Esophagus muscularis mucosa (tissue), 4 donors: ENCODE measurements at places on chromosomes 4 and X. TPM values are rescaled to one million over a fixed set of nuclear protein-coding genes. Genes with fewer than 3 reads are reported as not detected.

- no peaks in the 10 kb centered on the region for H3K36me3 ChIP-seq
- H3K27me3 ChIP-seq, result no peaks in the 10 kb centered on the region
- H3K4me1 ChIP-seq, result no peaks in the 10 kb centered on the region
- H3K27ac ChIP-seq, result no peak overlapping the region
Measured at GRCh38 chrX:18721683-18722499, 14.4 kb downstream of the PPEF1 start.

- peaks cover 9% of the 10 kb centered on the region for H3K4me1 ChIP-seq
- no peaks in the 10 kb centered on the region for H3K27me3 ChIP-seq
- no peaks in the 10 kb centered on the region for H3K36me3 ChIP-seq
- DNase-seq, result no peak
- H3K27ac ChIP-seq, result no peak overlapping the region
Measured at GRCh38 chr4:15805583-15806517, 27.7 kb downstream of the CD38 start.

DNA sequence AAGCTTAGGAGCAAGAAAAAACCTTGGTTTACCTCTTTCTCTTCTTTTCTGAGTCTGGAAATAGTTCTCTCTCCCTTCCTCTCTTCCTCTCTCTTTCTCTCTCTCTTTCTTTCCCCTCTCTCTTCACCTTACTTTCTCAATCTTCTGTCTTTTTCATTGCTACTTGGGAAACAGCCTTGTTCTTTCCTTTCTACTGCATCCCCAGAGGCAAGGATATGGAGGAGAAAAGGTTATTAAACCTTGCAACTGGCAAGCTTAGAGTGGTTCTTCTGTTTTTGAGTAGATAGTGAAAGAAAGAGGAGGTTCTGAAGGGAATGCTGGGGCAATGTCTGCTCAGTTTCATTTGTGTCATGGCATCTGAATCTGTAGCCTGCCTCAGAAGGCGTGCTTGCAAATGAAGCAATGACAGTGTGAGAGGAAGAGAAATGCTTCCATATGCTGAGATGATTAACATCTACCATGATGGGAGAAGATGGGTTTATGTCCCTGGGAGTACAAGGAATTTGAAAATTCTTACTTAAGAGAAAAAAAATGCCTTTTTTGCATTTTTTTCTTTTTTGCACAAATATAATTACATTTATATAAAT, 190.6 kb downstream of the CEP135 start:
- no peak overlapping the region for H3K27ac ChIP-seq
- DNase-seq, result peak; percentile 39
- no peaks in the 10 kb centered on the region for H3K4me1 ChIP-seq

GRCh38 chr4:5751666-5752375, 40.8 kb downstream of the EVC start:
- H3K27me3 ChIP-seq, result no peaks in the 10 kb centered on the region
- no peak for DNase-seq
- H3K36me3 ChIP-seq, result peaks cover 42% of the 10 kb centered on the region

DNA sequence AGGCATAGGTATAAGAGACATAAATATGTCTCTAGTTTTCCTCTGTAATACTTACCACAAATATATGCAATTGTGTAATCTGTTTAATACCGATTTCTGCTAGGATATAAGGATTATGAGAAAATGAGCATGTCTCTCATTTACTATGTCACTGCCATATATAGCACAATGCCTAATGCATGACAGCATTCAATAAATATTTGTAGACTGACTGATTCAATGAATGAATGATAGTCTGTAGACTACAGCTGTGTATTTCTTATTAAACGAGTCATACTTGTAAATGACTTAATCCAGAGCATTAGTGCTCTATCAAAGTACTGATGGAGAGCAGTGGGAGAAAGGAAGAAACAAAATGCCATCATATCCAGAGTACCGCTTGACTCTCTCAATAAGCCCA, 175.6 kb downstream of the PPP3CA start:
- DNase-seq, result no peak
- H3K4me3 ChIP-seq, result no peak overlapping the region
- H3K36me3 ChIP-seq, result no peaks in the 10 kb centered on the region
- H3K4me1 ChIP-seq, result peaks cover 6% of the 10 kb centered on the region
- no peaks in the 10 kb centered on the region for H3K27me3 ChIP-seq

- H3K27ac ChIP-seq, result no peak overlapping the region
- H3K4me3 ChIP-seq, result no peak overlapping the region
- DNase-seq, result no peak
- H3K27me3 ChIP-seq, result no peaks in the 10 kb centered on the region
- peaks cover 3% of the 10 kb centered on the region for H3K36me3 ChIP-seq
- no peaks in the 10 kb centered on the region for H3K4me1 ChIP-seq
Measured at GRCh38 chr4:120829113-120829831, 93.3 kb downstream of the PRDM5 start.

DNA sequence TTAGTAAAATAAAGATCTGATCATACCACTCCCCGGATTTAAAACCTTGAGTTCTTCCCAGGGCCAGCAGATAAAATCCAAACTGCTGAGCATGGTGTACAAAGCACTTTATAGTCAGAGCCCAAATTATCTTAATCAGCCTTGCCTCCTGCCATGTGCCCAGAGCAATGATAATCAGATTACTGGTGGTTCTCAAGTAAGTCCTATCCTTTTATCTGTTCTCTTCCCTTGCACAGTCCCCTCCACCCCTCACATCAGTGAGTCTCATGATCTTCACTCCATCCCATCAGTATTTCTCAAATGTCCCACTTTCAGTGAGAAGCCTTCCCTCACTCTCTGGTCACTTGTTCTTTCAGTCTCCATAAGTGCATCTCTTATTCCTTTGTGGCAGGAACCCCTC, 22.7 kb downstream of the INTS6L start:
- no peaks in the 10 kb centered on the region for H3K4me1 ChIP-seq
- no peak overlapping the region for H3K4me3 ChIP-seq

DNA sequence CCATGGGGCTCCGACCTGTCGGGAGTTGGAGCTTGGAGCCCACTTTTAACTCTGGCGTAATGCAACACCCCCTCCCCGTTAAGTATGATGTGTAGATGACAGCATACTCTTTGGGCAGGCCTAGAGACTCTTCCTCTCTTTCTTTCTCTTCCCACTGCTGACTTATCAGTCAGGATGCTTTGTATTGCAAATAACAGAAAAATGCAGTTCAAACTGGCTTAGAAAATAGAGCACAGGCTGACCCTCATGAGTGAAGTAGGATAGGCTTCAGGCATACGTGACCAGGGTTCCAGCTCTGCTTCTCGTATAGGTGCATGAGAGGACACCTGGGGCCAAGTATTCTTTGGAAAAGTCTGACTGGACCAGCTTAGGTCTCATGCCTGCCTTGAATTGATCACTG, 23.3 kb upstream of the RNF4 start:
- H3K27ac ChIP-seq, result no peak overlapping the region
- no peaks in the 10 kb centered on the region for H3K4me1 ChIP-seq
- H3K4me3 ChIP-seq, result no peak overlapping the region
- no peaks in the 10 kb centered on the region for H3K27me3 ChIP-seq
- H3K36me3 ChIP-seq, result no peaks in the 10 kb centered on the region

DNA sequence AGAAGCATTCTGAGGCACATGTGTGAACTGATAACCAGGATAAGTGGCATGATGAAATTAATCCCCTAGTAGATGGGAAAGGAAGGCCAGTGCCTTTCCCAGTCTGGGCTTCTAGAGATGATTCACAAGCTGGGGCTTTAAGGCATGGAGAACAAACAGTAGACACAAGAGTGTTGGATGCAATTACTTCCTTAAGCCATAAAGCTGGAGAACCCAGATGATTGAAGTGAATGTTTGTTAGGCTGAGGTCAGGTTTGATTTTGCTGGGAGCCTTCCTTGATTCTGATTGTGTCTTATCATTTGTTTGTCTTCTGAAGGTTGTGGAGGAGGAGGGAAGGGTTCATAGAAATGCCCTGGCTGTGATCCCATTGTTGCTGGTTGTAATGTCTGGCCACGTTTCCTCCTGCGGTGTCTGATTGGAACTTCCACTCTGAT, 125.2 kb downstream of the NHS start:
- H3K27me3 ChIP-seq, result no peaks in the 10 kb centered on the region
- no peak overlapping the region for H3K4me3 ChIP-seq
- no peaks in the 10 kb centered on the region for H3K36me3 ChIP-seq

GRCh38 chr4:2868877-2869487, 25.3 kb downstream of the ADD1 start:
- H3K27me3 ChIP-seq, result no peaks in the 10 kb centered on the region
- H3K4me3 ChIP-seq, result peak overlapping the region; percentile 34
- H3K27ac ChIP-seq, result peak overlapping the region; percentile 75
- H3K4me1 ChIP-seq, result peaks cover 93% of the 10 kb centered on the region
- H3K36me3 ChIP-seq, result no peaks in the 10 kb centered on the region
- DNase-seq, result no peak

- no peak for DNase-seq
- H3K36me3 ChIP-seq, result no peaks in the 10 kb centered on the region
- no peak overlapping the region for H3K4me3 ChIP-seq
- H3K27ac ChIP-seq, result no peak overlapping the region
- no peaks in the 10 kb centered on the region for H3K4me1 ChIP-seq
Measured at GRCh38 chr4:170736710-170737109, 647.0 kb upstream of the AADAT start.

- no peaks in the 10 kb centered on the region for H3K27me3 ChIP-seq
- DNase-seq, result no peak
- no peak overlapping the region for H3K4me3 ChIP-seq
- H3K27ac ChIP-seq, result no peak overlapping the region
Measured at GRCh38 chr4:176546975-176547374, 227.2 kb downstream of the SPCS3 start.

DNA sequence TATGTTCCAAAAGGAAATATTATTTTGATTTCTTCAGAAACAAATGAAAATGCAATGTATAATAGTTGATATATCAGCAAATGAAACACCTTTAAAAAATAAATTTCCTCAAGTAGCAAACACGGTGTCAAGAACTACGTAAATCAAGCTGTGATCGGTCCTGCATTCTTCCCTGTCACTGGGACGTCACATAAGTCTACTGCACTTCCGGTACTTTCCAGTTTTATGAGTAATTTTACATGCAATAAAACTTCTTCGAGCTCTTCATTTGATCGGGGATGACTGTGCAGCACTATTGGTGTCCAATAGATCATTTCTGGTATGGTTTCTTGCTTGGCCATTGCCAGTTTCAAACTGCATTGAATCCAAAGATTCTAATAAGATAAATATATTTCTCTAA, 114.0 kb upstream of the VEGFC start:
- H3K4me1 ChIP-seq, result no peaks in the 10 kb centered on the region
- no peak for DNase-seq
- no peaks in the 10 kb centered on the region for H3K27me3 ChIP-seq
- H3K27ac ChIP-seq, result no peak overlapping the region
- no peaks in the 10 kb centered on the region for H3K36me3 ChIP-seq

Gene F8A2
- not detected for total RNA-seq

Gene NPY1R
- total RNA-seq, result 4.8 TPM

Gene PDGFRA
- 95.2 TPM for total RNA-seq

Gene F9
- not detected for total RNA-seq

Gene RENBP
- total RNA-seq, result 12.6 TPM

Gene ZNF732
- total RNA-seq, result not detected

Gene FOXR2
- not detected for total RNA-seq

Gene AKAP14
- total RNA-seq, result not detected

Gene TNIP3
- 2.2 TPM for total RNA-seq
